HEK293T (cell line): ENCODE measurements at places on chromosomes 11 and 22.

DNA sequence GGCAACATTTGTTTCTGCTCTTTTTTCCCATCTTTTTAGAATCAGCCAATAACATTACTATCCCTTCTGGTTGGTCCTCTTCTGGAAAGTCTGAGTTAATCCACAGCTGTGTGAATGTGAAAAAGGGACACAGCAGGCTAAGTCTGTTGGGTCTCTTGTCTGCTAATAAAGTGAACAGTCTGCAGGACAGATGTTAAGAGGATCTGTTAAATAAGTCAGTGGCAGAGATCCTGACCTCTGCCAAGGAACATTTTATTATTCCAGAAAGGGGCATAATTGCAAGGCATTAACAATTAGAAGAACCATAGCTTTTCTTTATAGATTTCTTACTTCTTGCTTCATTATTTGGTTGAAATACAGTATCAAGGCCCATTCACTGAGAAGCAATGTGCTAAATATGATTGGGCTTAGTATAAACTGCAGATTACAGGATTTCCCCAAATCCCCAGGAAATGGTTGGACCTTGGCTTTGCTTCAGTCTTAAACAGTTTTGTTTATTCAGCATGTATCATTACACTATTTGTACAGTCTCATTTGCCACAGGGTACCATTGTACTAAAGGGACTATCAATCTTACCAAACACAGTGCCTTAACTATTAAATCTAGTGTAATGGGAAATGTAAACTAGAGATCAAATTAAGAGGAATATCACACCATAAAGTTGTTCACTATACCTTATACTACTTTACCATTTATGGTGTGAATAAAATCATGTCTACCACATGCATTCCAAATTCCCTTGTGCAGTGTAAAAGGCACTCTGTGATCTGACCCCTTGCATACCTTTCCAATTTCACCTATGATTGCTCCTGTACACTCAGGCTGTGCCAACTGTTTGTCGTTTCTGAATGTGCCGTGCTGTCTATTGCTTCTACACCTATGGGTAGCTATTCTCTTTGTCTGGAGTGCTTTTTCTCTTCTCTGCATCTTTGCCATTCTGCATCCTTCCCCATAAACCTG, 274.0 kb downstream of the SOX6 start:
- DNase-seq: no peak

DNA sequence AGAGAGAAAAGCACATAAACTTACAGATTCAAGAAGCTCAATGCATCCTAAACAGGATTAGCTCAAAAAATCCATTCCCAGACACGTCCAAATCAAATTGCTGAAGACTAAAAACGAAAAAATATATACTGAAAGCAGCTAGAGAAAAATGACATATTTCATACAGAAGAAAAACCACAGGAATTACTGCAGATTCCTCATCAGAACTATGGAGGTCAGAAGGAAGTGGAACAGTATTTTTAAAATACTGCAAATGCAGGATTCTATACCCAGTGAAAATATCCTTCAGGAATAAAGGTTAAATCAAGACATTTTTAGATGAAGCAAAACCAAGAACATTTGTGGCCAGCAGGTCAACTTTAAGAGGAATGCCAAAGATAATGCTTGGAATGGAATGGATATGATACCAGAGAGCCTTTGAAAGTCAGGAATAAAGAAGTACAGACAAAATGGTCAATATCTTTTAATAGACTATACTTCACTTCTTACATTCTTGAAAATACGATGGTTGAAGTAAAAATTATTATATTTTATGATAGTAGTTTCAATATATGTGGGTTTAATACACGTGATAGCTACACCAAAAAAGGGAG, 352.9 kb downstream of the CTTN start:
- DNase-seq: no peak

DNA sequence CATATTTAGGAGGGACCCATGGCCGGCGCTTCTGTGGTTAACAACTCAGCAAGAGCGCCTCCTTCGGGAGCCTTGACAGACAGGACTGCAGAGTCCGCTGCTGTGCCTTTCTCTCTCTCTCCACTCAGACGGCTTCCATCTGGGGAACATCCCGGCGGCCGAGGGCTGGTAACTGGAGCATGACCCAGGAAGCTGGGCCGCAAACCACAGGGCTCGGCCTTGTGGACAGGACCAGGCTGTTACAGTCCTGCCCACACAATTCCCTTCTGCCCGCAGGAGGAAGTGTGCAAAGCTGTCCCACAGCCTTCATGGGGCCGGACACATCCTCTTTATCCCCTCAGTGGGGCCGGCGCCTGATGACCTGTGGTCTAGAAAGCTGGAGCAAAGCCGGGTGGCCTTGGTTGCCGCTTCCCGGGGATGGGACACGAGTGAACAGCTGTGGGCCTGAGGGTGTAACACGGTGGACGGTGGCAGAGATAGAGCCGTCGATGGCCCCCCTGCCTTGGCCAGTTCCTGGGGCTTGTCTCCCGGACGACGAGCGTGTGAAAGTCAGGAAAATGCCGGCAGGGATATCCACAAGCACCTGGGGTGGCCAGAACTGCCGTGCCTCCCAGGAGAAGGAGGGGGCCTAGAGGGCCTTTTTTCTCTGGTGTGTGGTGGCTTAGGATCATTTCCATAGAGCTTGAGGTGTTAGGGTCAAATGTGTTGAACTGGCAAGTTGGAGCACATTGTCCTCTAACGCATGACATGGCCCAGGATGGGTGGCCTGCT, 50.1 kb downstream of the FBLN1 start:
- DNase-seq: no peak

DNA sequence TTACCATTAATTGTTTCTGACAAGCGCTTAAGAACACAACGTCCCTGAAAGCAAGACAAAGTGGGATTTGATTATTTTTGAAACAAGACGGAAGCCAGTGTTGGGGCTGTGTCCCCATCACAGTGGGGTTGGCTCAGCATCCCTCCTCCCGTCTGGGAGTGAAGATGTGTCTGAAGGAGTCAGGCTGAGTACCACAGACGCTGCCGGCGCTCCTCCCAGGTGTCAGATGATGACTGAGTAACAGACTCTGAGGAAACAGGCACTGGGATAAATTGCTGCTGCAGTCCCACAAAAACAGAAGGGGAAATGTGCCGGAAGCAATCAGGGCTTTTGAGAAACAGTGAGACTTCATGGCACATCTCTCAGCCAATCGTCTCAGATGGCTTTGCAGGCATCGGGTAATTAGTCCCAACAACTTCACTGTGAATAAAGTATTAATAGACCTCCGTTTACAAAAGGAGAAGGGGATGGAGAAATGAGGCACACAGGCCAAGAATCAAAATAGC, 266.7 kb downstream of the OPCML start:
- DNase-seq: no peak

DNA sequence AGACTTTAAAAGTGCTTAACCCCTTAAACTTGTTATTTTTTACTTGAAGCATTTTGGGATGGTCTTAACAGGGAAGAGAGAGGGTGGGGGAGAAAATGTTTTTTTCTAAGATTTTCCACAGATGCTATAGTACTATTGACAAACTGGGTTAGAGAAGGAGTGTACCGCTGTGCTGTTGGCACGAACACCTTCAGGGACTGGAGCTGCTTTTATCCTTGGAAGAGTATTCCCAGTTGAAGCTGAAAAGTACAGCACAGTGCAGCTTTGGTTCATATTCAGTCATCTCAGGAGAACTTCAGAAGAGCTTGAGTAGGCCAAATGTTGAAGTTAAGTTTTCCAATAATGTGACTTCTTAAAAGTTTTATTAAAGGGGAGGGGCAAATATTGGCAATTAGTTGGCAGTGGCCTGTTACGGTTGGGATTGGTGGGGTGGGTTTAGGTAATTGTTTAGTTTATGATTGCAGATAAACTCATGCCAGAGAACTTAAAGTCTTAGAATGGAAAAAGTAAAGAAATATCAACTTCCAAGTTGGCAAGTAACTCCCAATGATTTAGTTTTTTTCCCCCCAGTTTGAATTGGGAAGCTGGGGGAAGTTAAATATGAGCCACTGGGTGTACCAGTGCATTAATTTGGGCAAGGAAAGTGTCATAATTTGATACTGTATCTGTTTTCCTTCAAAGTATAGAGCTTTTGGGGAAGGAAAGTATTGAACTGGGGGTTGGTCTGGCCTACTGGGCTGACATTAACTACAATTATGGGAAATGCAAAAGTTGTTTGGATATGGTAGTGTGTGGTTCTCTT, 2.8 kb downstream of the MALAT1 start:
- no peak for DNase-seq

GRCh38 chr22:22034469-22035132, 52.0 kb upstream of the TOP3B start:
- no peak for DNase-seq

DNA sequence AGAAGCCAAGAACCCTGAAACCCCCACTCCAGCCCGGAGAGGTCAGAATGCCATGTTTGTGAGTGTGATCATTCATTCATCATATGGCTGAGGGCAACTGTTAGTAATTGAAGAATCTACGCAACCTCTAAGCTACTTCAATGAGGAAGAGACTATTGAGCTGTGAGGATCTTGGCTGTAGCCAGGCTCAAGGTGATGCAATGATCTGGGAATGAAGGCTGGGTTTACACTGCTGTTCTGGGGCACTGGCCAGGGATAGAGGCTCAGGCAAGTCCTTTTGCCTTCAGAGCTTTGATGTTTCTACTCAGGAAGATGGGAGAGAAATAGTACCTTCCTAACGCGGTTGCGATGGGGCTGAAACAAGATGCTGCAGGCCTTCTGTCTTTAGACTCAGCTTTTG, 12.9 kb downstream of the CRYBB2 start:
- DNase-seq: no peak

- DNase-seq: no peak
These were observed 39.2 kb downstream of the PTPRJ start for GRCh38 chr11:48019595-48019994.

DNA sequence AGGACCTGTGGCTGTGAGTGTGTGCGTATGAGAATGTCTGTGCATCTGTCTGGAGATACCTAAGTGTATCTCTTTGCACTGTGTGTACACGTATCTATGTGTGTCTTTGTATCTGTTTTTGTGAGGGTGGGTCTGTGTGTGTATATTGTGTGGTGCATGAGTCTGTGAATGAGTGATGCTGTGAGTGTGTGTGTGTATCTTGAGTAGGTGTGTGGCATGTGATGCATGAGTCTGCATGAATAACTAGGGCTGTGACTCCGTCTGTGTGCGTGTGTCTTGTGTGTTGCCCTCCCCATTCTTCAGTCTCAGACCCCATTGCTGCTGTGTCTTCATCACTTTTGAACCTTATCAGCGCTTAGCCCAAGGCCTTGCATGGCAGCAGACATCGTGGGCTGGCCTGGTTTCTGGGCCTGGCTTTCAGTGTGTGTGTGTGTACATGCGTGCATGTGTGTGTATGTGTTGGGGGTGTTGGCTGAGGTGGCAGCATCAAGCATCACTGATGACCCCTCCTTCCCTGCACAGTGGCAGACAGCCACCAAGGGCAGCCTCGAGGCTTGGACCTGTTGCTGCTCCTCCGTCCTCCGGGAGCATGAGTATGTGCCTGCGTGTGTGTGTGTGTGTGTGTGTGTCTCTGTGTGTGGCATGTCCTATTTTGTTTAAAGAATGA, 1.4 kb downstream of the SGSM1 start:
- DNase-seq: no peak

- no peak for DNase-seq
These were observed 8.1 kb upstream of the NEU3 start for GRCh38 chr11:74980634-74981033.

GRCh38 chr11:2792381-2793250, 92.8 kb upstream of the KCNQ1OT1 start:
- no peak for DNase-seq

DNA sequence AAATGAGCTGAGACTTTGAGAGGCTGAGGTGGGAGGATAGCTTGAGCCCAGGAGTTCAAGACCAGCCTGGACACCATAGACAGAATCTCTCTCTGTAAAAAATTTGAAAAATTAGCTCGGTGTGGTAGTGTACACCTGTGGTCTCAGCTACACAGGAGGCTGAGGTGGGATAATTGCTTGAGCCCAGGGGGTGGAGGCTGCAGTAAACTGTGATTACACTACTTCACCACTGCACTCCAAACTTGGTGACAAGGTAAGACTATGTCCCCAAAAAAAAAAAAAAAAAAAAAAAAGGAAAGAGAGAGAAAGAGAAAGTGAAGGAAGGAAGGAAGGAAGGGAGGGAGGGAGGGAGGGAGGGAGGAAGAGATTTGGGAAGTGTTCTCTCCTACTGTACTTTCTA, 25.3 kb downstream of the RRP8 start:
- DNase-seq: no peak

DNA sequence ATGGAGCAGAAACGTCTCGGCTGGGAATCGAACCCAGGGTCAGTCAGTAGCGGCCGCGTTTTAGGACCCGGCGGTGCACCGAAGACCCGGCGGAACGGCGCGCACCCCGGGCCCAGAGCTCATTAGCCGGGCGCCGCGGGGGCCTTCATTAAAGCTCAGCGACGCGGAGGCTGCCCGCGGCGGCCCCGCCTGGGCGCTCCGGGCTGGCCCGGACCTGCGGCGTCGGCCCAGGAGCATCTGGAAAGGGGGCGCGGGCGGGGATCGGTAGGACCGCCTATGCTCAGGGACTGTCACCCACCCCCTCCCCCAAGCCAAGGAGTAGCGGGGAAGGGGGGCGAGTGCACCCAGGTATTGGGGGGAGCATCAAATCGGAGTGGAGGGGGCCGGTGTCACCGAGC, 52.2 kb downstream of the CYTH4 start:
- DNase-seq: no peak

GRCh38 chr11:128890543-128891368, at the start of gene KCNJ5:
TSS of gene KCNJ5 (plus strand) at chr11:128891356. CDS start at chr11:128911274, 19,918 bp downstream.
- DNase-seq: peak; percentile 45

DNA sequence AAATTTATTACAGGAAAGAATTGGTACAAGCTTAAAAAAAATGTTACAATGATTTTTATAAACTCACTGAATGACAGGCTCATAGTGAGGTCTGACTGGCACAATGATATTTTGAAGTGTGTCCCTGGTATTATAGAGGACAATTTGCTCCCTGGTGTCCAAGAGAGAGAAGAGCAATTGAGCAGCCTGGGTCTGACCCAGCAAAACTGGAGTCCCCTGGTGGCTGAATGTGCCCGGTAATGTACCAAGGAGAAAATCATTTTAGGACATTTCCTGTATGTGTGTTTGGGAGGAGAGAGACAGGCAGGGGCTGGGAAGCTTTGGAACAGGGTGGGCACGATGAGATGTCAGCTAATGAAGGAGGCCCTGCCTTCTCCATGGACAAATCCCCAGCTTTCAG, 125.3 kb downstream of the APOL5 start:
- DNase-seq: peak; percentile 64

DNA sequence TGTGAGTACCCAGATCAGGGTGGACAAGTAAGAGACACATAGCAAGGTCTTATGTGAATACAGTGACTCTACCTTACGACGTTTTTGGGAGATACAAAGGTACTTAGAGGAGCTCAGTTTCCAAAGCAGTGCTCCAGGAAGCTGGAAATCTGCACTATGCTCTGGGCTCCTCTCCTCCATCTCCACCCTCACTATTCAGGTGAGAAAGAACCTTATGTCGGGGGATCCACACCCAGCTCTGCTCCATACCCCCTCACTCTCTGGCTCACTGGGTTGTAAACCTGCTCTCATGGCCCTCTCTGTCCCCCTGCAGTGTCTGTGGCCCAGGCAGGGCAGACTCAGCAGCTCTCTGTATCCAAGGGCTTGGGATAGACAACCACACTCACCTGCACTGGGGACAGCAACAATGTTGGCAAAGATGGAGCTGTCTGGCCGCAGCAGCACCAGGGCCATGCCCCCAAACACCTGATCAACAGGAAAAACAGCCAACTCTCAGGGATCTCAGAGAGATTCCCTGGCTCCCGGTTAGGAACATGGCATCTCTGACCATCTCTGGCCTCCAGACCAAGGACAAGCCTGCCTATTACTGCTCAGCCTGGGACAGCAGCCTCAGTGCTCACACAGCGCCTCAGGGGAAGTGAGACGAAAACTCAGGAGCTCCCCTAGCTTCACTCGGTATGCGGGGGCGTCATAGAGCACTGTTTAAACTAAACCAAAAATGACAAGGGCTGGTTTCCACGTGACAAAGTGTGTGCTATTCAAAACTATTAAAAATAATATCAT, 60.9 kb upstream of the TOP3B start:
- DNase-seq: no peak
